ENCODE measurements at places on chromosomes 1 and 21.

- DNase-seq: no peak
Observed at GRCh38 chr1:113904293-113904673, 316 bp downstream of the AP4B1 start.

DNA sequence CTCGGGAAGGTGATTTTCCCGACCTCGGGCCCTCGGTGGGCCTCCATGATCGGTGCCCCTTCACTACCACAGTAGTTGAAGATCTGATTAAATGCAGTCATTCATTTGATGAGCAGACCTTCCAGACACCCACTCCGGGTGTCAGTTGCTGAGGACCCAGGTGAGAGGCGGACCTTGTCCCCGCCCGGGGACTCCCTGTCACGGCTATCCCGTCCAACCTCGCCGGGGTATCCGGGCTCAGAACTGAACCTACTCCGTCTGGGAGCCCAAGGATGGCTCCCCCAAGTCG, 22.6 kb downstream of the RNU1-3 start:
- DNase-seq: no peak

DNA sequence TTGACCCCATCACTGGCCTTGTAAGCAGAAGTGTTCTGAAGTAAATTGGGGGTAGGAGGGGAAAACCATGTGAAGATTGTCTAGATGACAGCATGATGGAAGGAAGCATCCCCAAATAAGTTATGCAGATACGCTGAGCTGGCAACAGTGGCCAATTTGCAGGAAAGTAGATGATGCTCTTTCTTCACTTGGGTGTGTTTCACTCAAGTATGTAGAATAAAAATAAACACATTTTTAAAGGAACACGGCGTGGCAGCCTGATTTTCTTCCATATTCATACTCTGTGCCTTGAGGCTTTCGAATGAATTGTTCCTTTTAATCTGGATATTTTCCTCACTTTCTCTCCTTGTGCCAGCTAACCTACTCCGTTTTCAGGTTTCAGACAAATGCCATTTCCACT, 295.5 kb upstream of the DPYD start:
- DNase-seq: no peak

- DNase-seq: no peak
Observed at GRCh38 chr1:154265586-154265985, 6.8 kb upstream of the HAX1 start.

- no peak for DNase-seq
Observed at GRCh38 chr1:26945728-26946127, 14.5 kb downstream of the KDF1 start.

DNA sequence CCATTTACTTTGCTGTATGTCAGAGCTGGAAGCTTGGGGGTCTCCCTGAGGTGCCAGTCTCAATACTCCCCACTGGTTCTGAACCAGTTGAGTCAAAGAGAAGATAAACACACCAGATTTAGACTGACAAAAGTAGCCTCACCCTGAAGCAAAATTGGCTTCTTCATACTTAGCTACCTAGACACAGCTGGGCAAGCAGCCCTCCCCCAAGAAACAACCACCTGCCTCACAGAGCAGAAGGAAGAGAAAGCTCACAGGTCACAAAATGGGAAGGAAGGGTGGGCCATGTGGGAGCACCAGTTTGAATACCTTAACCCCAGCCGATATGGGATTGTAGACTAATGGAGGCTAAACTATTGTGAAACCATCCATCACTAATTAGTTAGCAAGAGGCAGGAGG, 24.6 kb upstream of the MYSM1 start:
- no peak for DNase-seq

DNA sequence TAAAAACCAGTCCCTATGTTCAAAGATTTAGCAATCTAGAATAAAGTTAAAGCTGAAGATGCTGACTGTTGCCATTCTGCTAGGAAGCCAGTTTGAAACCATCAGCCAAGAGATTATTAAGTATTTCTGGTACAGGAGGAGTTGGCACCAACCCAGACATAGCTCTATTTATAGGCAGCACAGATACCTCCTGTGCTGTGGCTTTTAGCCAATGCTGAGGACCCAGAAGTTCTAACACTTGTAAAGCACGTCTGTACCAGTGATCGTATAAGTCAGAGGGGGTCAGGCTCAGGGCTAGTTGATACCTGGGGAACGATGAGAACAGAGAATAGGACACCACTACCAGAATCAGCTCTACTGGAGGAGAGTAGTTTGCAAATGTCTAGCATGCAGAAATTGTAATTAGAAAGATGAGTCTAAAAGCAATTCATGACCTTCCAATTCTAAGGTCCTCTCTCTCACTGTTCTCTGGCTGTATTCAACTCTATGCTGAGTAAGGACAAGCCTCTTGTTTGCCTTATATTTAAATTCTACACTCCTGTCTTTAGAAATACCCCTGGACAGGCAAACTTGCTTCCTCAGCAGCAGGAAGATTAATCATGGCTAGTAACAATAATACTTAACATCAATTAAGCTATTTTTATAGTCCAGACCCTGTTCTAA, 96.8 kb upstream of the PALMD start:
- DNase-seq: no peak

- no peak for DNase-seq
Observed at GRCh38 chr1:228824366-228824765, 89.1 kb downstream of the RHOU start.

GRCh38 chr1:21668232-21668950, 766 bp downstream of the RAP1GAP start:
- DNase-seq: no peak

DNA sequence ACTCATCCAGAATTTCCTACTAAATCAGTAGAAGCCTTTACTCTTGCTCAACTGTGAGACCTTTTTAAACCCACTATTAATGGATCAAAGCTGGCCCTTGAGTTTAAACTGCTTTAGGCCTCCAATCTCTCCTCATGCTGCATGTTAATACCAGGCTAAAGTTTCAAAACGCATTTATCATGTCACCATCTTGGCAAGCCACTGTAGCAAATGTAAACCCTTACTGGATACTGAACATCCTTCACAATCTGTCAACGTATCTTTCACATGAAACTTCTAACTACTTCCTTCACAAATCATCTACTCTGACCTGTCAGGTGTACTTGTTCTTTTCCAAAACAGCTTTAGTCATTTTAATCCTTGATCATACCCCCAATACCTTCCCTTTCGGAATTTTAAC, 3.0 kb downstream of the PAXBP1 start:
- DNase-seq: no peak

- DNase-seq: peak; percentile 59
Observed at GRCh38 chr1:156359973-156360372, 9.0 kb upstream of the RHBG start.

DNA sequence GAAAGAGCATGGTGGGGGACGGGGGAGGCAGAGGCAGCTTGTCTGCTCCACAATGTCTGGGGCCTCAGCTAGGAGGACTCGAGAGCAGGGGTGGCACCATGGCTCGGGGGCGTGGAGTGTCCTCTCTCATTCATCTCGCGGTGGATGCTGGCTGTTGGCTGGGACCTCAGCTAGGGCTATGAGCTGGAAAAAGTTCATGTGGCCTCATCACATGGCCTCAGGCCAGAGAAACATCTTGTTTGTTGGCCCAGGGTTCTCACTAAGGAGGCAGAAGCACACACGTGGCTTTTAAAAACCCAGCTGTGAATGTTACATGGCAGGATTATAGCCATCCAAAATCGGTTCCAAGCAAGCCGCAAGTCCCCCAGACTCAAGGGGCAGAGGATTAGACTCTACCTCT, 6.2 kb upstream of the CENPS start:
- DNase-seq: peak; percentile 68

DNA sequence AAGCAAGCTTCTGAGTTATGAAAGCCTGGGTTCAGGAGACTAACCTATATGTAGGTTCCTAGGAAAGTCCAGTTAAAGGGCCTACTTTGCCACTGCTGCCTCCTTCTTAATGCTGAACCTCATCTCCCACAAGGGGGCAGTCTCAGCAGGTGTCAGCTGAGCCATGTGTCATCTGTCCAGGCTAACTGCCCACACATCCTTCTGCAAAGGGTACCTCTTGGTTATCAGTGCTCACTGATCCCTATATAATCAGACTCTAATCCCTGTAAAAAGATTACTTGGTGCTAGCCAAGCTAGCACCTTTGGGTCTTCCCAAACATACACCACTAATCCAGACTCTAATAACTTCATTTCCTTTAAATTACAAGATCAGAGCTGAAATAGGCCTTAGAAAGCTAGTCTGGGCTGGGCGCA, 9.0 kb downstream of the PRDX1 start:
- peak; percentile 60 for DNase-seq

GRCh38 chr1:20478057-20478635, 7.9 kb downstream of the CAMK2N1 start:
- no peak for DNase-seq

DNA sequence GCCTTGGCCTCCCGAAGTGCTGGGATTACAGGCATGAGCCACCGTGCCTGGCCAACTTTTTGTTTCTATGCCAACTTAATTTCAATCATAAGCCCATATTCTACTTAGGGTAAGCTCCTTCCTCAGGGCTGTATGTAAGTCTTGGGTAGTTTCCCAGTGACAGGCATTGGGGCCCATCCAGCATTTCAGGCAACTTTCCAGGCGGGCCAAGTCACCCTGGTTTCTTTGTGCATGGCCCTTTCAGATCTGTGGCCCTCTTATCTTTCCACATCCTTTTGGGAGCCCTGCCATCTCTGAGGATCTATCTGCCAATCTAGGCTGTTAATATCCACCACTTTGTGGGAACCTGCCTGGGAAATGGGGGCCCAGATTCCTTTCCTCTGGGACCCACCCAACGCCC, 58.7 kb downstream of the TNN start:
- DNase-seq: peak; percentile 30

GRCh38 chr1:56200442-56200841, 378.9 kb downstream of the PLPP3 start:
- no peak for DNase-seq

- no peak for DNase-seq
Observed at GRCh38 chr1:7941437-7941793, 776 bp upstream of the TNFRSF9 start.

GRCh38 chr1:220889333-220889732, 10.1 kb downstream of the HLX start:
- no peak for DNase-seq

DNA sequence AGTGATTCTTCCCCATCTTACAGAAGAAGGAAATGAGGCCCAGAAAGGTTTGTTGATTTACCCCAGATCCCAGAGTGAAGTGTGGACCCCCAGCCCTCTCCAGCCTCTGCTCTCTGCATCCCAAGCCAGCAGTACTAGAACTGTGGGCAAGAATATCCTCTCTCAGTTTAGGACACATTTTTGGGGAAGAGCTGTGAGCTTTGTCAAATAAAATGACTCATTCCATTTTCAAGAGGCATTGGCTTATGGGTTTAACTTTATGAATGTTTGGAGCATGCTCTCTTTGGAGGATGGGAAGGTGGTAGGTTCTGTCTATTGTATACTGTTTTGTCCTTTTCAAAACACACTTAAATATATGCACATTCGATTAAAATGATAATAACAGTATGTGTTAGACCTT, 70.6 kb upstream of the CNTN2 start:
- peak; percentile 23 for DNase-seq

GRCh38 chr1:30713311-30713710, 10.1 kb downstream of the MATN1 start:
- DNase-seq: peak; percentile 33

GRCh38 chr1:16367968-16368890, 1.2 kb downstream of the SZRD1 start:
- DNase-seq: peak; percentile 34

DNA sequence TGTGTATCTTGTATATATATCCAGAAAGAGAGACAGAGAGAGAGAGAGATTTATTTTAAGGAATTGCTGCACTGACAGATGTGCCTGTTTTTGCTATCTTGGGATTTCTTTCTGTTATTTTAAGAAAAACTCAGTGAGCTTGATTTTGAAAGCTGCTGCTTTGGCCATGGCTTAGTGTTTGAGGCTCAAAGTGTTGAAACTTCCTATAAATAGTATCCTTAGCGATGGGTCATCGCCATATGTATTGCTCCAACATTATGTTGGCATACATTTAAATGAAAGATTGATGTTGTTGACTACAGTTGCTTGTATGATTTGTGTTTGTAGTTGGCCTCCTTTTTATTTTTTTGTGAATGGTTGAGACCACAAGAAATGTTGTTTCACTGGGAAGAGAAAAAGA, 29.0 kb upstream of the NTPCR start:
- DNase-seq: peak; percentile 80

GRCh38 chr21:46055863-46056281, 42.0 kb upstream of the COL6A2 start:
- DNase-seq: no peak

DNA sequence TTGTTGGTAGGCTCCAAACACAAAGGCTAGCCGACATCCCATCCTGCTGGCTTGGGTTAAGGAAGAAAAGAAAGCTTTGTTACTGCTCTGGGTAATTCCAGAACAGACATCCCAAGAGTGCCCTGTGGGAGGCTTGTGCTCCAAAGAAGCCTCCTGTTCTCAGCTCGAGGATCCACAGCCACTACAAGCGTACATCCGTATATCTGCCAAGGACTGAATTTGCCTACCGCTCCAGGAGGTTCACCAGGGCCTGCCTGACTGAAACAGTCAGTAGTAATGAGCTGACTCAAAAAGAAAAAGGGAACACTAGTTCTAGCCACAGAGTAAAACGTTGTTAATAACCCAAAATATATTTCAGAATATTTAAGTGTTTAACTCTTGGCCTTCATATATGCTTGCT, 24.8 kb upstream of the MUTYH start:
- DNase-seq: no peak

DNA sequence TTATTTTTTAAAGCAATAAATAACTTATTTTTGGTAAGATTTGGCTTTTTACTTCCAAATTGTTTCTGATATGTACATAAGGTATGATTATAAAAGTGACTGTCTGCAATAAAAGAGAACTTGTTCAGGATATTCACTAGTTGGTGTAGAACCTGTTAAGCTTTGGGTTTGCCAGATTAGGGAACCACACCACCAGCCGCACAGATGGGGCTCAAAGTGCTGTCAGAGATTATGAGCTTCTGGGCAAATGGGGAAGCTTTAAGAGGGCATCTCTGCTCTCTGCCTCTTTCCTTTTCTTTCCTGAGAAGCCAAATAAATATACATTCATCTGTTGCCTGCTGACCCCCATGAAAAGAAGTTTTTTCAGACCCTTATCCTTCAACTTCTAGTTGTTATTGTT, 25.4 kb downstream of the IVNS1ABP start:
- no peak for DNase-seq

- DNase-seq: peak; percentile 23
Observed at GRCh38 chr1:2091611-2092604, 41.7 kb downstream of the PRKCZ start.

DNA sequence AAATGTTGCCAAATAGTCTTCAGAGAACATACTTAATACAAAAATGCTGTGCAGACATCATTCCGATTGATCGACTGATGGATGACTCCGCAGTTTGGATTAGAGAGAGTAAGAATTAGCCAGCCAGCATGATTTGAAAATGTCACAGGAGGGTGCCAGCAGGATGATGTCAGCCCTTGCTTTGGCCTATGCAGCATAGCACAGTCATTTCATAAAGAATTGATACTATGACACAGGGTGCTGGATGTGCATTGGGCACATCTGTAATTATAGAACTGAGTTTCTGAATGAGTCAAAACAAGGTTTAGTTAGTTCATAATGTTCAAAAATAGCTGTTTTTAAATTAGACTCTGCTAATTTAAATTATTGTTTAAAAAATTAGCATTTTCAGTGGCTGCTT, 21.6 kb upstream of the TRAF5 start:
- DNase-seq: peak; percentile 42

GRCh38 chr1:198399452-198399851, 141.0 kb downstream of the ATP6V1G3 start:
- peak; percentile 47 for DNase-seq

GRCh38 chr1:169325117-169325516, 42.5 kb downstream of the NME7 start:
- no peak for DNase-seq

- DNase-seq: no peak
Observed at GRCh38 chr1:107668762-107669161, 296.2 kb downstream of the VAV3 start.
